ENCODE measurements at places on chromosomes 1 and 21.

DNA sequence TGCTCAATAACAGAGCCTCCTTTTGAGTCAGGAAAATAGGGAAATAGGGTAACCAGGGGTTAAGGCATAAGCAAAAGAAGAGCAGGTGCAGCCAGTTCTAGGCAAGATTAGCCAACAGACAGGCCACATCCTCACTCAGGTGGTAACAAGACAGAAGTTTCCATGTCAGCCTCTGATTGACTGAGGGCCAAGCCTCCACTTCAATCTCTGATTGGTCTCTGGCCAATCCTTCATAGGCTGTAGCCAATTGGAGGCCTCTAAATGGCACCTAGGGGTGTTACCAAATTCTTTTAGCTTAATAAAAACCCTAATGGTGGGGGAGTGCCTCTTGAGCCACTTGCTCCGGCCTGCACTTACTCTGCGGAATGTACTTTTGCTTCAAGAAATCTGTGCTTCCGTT, 37.2 kb downstream of the LACTBL1 start:
- DNase-seq = no peak

- DNase-seq = no peak
Observed at GRCh38 chr1:179296356-179297104, 2.9 kb downstream of the SOAT1 start.

GRCh38 chr1:229121845-229122436, 149.0 kb upstream of the RAB4A start:
- no peak for DNase-seq

DNA sequence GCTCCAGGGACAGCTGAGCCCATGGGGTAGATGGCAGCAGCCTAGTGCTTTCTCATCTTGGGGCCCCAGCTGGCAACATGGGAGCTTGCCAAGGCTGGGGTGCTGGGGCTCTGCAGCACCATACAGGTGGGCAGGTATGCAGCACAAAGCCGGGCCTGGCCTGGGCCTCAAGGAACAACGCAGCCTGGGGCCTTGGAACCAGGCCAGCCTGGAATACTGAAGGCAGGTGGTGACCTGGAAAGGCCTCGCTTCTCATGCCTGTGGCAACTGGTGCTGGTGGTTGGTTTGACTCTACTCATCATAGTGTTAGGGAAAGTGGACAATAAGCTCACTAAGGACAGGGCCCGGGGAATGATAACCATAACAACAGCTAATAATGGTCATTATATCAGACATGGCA, 27.0 kb upstream of the SDHB start:
- DNase-seq = no peak

DNA sequence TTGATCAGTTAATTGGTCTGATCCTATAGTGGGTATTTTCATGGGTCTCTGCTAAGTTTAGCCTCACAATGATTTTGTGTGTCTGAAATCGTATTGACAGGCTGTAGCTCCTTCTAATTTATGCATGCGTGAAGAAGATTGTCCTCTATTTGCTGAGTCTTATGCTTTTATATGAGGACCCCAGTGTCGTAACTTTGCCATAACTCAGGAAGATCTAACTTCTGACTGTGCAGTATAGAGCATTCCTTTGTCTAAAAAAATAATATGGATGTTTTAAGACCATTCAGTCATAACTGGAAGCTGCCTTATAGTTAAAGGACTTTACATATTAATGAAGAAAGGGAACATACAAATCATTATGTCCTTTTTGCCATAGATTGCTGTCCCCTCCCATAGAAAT, 73.3 kb downstream of the CAMTA1 start:
- no peak for DNase-seq

GRCh38 chr1:20997602-20998224, 179.0 kb downstream of the EIF4G3 start:
- DNase-seq = no peak

- DNase-seq = no peak
Observed at GRCh38 chr21:18495523-18495922, 91.9 kb upstream of the TMPRSS15 start.

- DNase-seq = no peak
Observed at GRCh38 chr1:20359451-20360330, 69.0 kb downstream of the VWA5B1 start.

GRCh38 chr1:28196330-28196729, 19.8 kb upstream of the PTAFR start:
- no peak for DNase-seq

DNA sequence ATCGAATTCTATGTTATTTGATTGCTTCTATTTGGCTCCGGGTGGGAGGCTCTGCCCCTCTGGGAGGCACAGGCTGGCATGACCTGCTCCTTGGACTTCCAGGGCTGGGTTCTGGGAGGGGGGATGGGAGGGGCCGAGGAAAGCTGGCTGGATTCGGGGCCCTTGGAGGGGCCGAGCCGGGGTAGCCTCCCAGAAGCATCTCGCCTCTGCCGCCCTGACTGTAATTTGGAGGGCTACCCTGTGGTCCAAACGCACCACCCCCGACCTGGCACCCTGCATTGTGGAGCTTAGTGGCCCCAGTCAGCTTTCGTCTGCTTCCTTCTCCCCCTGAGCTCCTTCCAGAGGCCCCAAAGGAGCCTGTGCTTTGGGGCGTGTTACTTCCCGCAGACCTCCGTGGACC, 85.4 kb upstream of the TMEM51 start:
- DNase-seq = no peak

GRCh38 chr21:15308333-15308732, 243.5 kb upstream of the NRIP1 start:
- no peak for DNase-seq

- no peak for DNase-seq
Observed at GRCh38 chr21:45420061-45421041, 15.4 kb downstream of the COL18A1 start.

- DNase-seq = no peak
Observed at GRCh38 chr1:47452426-47452825, 14.6 kb downstream of the FOXD2 start.

GRCh38 chr1:62870148-62870547, 86.2 kb downstream of the ATG4C start:
- DNase-seq = no peak

DNA sequence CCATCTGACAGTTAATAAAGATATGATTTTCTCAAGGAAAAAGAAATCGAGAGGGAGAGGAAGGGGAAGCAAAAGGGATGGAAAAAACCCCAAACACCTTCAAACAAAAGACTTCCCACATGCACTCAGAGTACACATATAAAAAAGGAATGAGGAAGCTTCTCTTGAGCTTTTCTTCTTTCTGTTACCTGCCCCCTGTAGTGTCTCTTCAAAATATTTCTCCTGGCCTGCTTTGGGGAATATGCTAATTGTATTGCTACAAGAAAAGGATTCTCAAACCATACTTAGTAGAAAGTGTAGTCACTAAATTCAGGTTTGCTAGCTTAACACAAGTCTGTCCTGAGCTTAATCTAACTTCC, 58.7 kb downstream of the KIF14 start:
- no peak for DNase-seq

DNA sequence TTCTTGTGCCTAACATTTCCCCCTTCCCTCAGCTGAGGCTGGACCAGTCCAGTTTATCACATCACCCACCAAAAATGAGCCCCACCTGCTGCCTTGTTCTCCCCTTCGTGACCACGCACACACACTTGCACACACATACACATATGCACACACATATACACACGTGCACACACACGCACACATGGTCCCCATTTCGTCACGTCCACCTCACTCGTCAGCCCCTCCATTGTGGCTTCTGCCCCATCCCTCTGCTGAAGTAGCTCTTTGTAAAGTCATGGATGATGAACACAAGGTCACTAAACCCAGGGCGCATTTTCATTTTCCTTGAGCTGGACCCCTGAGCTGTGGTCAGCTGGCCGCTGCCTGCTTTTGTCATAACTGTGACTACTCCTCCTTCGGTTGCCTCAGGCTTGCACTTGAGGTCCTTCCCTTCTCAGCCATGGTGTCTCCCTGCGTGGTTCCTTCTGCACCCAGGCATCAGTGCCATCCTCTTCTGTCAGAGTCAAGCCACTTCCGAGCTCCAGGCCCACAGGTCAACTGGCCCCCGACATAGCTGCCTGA, 93.8 kb downstream of the SYT2 start:
- no peak for DNase-seq

GRCh38 chr1:193919827-193920226, 733.4 kb upstream of the B3GALT2 start:
- DNase-seq = no peak

DNA sequence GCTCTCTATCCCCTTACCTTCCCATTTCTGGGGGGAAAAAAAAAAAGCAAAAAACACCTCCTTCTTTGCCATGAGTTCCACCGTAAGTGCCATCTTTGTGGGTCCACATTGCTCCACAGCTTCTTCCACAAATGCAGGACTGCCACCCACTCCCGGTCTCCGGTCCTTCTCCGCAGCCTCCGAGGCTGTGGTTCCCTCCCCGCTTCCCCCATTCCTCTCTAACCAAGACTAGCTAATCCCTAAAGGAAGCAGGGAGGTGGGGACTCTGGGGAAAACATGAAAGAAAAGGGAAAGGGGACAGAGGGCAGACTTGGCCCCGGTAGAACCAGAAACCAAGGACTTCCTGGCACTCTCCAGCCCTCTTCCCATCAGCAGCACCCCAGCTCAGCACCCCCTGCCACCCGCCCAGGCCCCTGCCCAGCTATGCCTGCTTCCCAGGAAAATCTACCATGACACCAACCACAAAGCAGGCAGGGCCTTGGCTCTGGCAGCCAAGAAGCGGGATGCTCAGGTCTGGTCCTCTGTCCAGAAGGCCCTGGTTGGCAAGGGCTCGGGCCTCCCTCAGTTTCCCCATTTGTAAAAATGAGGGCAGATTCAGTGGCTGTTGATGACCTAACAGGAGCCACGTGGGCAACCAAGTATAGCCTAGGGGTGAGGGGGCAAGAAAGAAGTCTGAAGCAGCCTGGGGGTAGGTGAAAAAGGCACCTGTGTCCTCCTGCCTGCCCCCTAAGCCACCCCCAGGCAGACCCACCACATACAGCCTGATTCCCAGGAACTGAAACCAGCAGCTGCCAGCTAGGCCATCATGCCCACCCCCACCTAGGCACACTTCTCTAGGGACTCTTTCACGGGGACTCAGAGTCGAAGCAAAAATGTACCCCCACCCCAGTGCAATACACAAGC, 2.5 kb downstream of the EPHA2 start:
- DNase-seq = peak; percentile 40

DNA sequence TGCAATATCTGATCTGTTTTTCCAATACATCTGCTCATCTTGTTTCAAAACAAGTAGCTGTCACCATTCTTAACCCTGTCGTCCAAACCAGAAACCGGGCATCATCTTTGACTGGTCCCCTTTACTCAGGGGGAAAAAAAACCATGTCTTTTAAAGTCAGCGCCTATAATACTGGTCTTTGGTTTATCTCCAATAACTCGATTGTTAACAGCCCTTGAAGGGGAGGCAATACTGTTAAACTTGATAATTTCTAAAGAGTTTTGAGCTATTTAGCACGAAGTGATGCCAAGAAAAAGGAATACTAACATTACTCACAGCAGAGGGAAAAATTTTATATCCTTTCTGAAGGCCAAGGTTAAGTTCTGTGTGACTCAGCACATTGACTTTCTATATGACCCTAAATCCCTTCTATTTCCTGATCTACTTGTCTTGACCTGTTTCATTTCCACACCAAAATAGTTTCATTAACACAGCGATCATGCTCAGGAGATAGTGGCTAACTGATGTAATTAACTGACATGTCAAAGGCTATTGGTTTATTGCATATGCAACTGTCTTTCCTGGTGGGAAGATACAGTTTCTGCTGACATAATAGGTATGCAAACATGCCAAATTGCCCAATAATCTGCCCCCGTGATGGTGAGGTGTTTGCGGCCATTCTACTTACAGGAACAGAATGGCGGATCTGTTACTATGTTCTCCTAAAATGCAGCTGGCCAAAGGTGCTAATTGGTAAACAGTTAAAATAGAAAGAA, 59.1 kb downstream of the NFIA start:
- peak; percentile 68 for DNase-seq

DNA sequence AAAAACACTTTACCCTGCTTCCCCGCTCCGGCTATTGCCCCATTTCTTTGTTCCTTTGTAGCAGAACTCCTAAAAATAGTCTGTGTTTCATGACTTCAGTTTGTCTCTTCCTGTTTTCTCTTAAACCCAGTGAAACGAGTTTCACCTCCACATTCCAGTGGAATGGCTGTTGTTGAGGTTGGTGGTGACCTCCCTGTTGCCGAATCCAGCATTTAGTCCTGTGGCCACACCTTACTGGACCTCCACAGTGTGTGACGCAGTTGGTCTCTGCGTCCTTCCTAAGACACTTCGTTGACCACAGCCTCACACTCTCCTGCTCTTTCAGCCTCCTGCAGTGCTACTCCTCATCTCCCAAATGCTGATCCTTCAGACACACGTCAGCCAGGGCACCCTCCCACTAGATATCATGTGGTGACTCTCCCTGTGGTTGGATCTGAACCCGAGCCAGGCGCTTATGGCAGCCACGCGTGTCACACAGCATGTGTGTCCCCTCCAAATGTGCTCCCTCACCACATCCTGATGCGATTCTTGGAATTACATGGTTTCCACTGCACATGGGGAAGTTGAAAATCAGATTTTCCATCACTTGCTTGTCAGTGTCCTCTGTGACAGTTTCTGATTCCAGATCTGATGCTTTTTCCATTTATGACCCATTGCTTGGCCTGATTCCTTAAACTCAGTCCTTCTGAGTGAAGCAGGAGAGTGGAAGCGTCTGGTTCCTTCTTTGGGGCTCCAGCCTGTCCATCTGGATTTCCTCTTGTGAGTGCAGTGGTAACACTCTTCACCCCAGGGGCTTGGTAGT, 99.1 kb upstream of the ARTN start:
- peak; percentile 37 for DNase-seq

- DNase-seq = no peak
Observed at GRCh38 chr1:119943216-119943615, 46.9 kb upstream of the ADAM30 start.

- no peak for DNase-seq
Observed at GRCh38 chr1:92945748-92946270, 15.5 kb downstream of the DIPK1A start.

GRCh38 chr1:23150125-23150524, 18.5 kb downstream of the LUZP1 start:
- DNase-seq = no peak

DNA sequence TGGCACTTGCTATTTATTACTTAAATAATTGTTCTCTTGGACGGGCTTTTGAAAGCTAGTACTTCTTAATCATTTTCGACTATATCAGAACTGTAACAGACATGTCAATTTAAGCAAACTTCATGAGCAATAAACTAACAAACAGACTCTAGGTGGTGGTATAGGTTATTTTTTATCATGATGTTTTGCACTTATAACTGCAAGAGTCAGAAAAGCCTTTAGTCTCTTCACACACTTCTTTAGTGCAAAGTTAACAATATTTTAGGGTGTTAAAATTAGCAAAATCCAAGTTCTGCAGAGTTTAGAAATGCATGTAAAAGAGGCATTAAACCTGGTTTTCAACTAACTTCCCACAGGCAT, 2.2 kb downstream of the NRIP1 start:
- DNase-seq = peak; percentile 36

- DNase-seq = no peak
Observed at GRCh38 chr1:173405834-173406233, 71.3 kb upstream of the PRDX6 start.

DNA sequence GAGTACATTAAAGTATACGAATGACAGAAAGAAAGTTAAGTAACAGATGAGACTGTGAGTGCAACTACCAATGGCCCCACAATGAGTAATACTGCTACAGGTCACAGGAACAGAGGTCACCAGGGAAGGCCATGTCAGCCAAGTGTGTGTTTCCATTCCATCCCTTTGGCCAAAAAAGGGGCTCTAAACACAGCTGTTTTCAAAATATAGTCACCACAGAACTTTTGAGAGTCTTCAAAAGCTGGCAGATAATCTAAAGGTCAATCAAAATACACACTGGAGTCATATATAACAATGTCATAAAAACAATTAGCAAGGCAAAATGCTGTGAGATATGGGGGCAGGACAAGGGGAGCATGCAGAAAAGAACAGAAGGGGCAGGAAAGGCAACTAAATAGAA, 10.2 kb downstream of the USP24 start:
- peak; percentile 18 for DNase-seq
